Hepatocyte (in vitro differentiated cells): ENCODE measurements at places on chromosomes 6 and 20.

DNA sequence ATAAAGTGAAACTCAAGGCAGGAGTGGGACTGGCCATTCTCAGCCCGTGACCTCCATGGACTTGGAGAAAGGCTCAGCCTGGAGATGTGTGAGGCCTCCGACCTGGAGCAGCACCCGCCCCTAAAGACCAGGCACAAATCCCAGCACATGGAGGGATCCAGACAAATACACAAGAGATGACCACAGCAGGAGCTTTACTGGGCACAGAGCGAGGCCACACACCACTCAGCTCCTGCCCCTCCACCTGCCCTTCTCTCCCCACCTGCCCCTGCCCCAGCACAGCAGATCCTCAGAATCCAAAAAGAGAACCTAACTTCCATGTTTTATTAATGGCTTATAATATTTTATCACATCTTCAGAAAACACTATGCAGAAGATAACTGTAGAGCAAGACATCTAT lies 20.4 kb upstream of the MICB start:
- DNase-seq, result no peak

DNA sequence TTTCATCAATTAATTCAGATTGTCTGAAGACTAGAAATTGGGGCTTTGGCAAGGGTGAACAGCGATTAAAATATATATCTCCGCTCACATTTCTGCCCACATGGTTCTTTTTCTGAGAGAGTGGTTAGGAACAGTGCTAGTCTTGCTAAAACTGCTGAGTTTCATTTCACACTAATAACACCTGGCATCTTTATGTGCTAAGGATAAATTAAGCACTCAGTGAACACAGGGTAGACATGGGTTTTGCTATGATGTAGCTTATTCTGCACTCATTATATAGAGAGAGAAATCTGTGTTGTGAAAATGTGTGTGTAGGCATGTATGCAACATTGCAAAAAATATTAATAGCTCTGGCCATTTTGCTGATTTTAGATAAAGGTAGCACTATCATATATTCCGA lies 623.4 kb upstream of the FLRT3 start:
- no peak for DNase-seq

GRCh38 chr20:25245461-25245860 lies 2.4 kb upstream of the PYGB start:
- DNase-seq, result no peak

- DNase-seq, result no peak
Observed at GRCh38 chr6:100175814-100176310, 181.8 kb upstream of the MCHR2 start.
